NCI-H1092 (cell line): ENCODE measurements at places on chromosomes 4 and X.

DNA sequence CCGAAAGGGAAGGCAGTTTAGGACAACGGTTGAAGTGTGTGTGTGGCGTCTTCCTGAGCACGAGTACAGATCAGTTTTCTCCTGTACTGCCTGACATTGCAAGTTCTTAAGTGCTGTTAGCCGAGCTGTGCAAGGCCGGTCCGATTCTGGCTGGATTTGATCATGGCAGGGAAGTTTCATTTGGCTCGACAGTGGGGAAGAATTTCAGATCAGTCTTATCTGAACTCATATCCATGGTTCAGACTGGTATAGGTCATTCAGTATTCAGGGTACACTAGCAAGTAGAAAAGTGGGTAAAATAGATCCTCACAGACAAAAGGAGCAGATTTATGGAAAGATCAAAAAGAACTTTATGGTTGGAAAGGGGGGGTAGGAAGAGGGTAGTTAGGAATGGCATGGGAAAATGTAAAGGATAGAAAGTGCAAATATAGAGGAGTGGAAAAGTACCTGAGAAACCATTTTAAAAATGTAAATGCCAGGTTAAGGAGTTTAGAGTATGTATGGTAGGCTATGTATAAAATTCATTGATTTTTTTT is 716 bp downstream of the THAP9 start:
- DNase-seq = no peak

DNA sequence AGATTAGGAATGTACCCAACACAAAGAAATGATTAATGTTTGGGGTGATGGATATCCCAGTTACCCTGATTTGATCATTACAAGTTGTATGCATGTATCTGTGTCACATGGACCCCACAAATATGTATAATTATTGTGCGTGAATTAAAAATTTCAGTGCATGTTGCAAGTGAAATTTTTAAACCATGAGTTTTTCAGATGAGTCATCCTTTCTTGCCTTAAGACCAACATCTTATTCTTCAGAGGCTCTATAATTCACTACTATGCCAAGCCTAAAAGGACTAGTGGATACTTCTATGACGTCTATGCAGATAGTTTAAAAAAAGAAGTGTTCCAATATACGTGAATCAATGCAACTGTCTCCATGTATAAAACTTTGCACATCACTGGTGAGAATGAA is 113.0 kb upstream of the SH3RF1 start:
- DNase-seq = no peak

DNA sequence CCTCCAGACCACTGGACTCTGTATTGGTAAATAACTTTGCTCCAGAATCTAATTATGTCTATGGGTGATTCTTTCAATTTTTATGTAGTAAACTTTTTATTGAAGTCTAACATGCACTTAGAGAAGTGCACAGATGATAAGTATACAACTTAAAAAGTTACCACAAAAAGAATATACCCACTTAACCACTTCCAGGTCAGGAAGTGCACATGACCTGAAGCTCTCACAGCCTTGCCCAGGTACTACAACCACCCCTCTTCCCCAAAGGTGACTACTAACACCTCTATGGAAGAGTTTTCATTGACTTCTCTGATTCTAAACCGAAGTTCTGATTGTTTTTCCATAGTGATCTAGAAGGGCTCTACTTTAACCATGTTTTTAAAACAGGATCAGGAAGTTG is 43.6 kb upstream of the SPRY1 start:
- DNase-seq = no peak

DNA sequence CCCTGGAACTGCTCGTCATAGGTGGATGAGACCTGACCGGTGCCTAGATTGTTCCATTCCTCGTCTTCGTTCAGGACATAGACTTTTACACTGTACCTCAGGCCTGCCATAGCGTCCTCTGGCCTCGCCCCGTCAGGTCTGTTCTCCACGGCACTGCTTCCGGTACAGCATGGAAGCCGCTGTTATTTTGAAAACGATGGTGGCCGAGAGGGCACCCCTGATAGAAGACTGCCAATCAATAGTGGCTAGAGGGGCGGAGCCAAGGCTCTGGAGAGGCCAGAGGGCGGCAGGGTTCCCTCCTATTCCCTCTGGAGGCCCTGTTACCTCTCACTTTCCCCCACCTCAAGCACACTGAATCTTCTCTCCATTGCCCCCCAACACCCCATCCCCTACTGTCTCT is at the start of gene PPP4R3C:
Gene PPP4R3C, minus strand, starts transcription at position 155 of the 400 bp plus-strand sequence. Its CDS starts 45 bp downstream, at position 110.
- DNase-seq = no peak

GRCh38 chr4:52001616-52002015 is 18.5 kb downstream of the LRRC66 start:
- no peak for DNase-seq

DNA sequence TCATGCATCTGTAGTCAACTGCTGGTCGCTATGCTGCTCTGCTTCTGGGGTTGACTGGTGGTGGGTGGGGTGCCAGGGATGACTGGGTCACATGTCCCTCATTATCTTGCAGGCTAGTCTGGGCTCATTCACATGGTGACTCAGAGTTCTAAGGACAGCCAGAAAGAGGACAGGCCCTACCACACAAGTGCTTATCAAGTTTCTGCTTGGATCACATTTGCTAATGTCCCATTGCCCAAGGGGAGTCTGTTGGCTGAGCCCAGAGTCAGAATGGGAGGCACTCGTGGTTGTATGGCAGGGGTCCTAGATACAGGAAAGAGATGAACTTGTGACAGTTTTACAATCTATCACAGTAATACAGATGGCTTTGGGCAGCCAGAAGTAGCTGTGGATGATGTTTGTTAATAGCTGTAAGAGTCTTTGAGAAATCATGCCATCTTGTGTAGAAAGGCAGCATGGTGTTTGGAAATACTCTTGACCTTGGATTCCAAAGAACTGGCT is 221.3 kb downstream of the GPAT3 start:
- no peak for DNase-seq

DNA sequence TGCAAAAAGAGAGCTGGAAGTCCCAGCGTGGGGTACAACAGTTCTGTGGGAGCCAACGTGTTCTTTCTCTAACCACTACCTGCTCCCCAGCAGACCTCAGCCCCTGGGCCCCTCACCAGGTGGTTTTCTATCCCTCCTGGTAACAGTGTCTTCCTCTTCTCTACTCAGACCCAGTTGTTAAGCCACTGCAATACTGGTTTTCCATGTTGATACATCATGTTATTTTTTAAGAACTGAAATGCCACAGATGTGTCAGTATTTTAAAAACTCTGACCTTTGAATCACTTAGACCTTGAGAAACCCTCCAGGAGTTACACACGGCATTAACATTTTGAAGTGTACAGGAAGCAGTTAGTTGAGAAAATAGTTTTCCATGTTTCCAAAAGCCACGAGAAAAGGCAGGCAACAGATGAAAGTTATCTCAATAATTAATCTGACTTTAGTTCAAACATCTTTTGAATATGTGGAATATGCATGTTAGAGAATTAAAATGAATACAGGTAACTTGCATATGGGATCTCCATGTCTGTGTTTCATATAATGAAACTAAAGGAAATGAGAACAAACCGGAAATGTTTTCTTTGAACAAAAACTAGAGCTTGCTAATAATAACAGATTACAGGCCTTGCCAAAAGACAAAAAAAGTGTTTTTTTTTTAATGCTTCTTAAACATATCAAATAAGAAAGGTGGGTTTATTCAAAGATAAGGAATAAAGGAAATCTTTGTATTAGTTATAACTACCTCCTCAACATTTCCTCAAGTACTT is 108.8 kb downstream of the ZNF827 start:
- DNase-seq = no peak

DNA sequence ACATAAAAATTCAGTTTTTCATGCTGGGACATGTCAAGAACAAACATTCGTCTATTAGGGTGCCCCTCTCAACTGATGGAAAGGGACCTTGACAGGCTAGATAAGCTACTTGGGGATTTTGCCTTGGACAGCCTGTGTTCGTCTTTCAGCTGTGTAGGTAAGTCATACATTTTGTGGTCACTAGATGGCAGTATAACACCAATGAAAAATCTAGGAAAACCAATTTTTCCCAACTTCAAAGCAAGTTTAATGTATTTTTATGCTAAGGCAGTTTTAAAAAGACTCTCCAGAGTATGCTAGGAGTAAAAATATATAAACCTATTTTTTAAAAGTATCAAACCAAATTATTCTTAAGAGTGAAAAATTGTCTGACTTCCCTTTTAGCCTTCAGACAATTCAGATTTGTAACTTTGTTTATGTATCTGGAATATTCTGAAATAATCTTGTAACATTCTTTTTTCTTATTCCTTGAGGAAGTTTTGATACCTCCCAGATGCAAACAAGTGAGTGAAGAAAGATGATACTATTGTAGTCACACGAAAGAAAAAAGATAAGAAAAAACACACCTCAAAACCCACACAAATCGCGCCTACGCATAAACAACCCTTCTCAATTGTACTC is 158.3 kb downstream of the CPE start:
- peak; percentile 55 for DNase-seq

GRCh38 chr4:24471486-24472160 is 112.7 kb downstream of the DHX15 start:
- no peak for DNase-seq

- no peak for DNase-seq
Observed at GRCh38 chr4:2045518-2045951, 13.6 kb upstream of the NAT8L start.

- DNase-seq = no peak
Observed at GRCh38 chr4:6154875-6155274, 45.5 kb downstream of the JAKMIP1 start.

DNA sequence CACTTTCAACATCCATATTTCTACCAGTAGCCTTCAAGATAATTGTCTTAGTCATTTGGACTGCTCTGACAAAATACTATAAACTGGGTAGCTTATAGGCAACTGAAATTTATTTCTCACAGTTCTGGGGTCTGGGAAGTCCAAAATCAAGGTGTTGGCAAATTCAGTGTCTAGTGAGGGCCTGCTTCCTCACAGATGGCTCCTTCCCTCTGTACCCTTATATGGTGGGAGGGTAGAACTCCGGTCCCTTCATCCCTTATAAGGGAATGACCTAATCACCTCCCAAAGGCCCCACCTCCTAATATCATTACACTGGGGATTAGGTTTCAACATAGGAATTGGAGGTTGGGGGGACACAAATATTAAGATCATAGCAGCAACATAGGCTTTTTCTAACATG is 7.4 kb upstream of the TBC1D25 start:
- no peak for DNase-seq

- DNase-seq = no peak
Observed at GRCh38 chr4:78484574-78484973, 67.0 kb upstream of the ANXA3 start.

GRCh38 chrX:125826774-125827451 is 339.2 kb downstream of the DCAF12L2 start:
- no peak for DNase-seq

DNA sequence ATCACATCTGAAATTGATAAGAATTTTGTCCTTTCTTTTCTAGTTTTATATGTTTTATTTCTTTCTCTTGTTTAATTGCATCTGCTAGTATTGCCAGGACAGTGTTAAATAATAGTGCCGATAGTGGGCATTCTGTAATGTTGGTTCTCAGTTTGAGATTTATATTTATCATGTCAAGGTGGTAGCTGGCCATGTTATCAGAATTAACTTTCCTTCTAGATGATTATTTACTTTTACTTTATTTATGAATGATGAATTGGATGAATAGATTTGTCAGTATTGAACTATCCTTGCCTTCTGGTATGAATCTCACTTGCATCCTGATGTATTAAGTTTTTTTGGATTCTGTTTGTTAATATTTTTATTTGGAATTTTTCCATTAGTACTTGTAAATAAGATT is 42.7 kb downstream of the METAP1 start:
- DNase-seq = no peak

- no peak for DNase-seq
Observed at GRCh38 chrX:37455381-37455780, 106.2 kb downstream of the PRRG1 start.

DNA sequence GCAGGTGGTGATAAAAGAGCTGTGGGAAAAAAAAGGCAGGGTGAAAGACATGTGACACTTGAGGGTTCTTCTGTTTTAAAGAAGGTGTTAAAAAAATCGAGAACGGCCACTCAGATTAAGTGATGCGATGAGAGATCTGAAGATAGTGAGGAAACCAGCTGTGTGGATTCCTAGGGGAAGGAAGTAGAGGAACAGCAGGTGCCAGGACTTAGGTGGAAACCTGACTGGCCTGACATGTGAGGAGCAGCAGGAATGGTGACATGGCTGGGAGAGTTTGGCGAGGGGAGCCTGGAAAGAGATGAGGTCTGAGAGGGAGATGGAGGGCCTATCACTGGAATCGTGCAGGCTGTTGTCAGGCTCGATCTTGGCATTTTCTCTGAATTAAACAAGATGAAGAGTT is 55.5 kb downstream of the BMPR1B start:
- no peak for DNase-seq

DNA sequence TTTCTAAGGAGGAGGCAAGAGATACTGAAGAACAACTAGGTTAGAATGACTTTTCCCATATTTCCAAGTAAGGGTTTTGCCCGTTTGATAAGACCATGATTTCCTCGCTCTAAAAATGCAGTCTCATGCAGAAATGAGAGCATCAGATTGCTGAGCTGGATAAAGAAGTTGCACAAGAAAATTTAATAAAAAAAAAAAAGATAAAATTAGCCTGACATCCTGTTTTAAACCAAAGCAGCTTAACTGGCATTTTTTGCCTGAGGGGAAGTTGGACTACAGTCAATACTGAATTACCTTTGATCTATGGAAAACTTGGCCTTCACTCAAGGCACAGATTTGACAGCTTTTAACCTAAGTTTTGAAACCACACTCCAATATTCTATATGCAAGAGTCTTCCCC is 208.4 kb downstream of the GASK1B start:
- no peak for DNase-seq

- DNase-seq = no peak
Observed at GRCh38 chr4:27429364-27429871, 568.8 kb downstream of the STIM2 start.

DNA sequence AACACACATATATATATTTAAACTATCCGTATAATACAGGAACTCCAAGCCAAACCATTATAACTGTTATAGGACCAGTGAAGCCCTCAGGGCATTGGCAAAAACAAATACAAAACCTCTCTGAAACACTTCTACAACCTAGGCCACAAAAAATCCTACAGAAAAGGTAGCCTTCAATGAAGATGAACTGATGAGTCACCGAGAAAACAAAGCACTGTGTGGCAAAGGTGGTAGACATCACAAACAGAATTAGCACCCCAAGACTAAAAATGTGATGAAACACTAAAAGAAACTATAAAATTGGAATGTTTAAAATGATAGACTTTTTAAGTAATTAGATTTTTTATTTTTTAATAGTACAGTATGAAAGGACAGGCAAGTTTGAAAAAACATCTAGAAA is 5.5 kb upstream of the HSPA4L start:
- DNase-seq = no peak

- DNase-seq = no peak
Observed at GRCh38 chr4:110418641-110419040, 57.3 kb upstream of the ENPEP start.

GRCh38 chr4:54556587-54556986 is 101.2 kb upstream of the KIT start:
- no peak for DNase-seq

- peak; percentile 90 for DNase-seq
Observed at GRCh38 chr4:153142700-153143438, 61.4 kb upstream of the TRIM2 start.

- no peak for DNase-seq
Observed at GRCh38 chrX:136961594-136962135, 72.1 kb downstream of the GPR101 start.
